ENCODE measurements at places on chromosomes 6 and 20. TPM values are rescaled to one million over a fixed set of nuclear protein-coding genes. Genes with fewer than 3 reads are reported as not detected.

The TSBP1 gene
- not detected for total RNA-seq

The VSX1 gene
- not detected for total RNA-seq

The GPR6 gene
- total RNA-seq, result not detected

The ADGRB3 gene
- not detected for total RNA-seq

The OR2B6 gene
- total RNA-seq, result 0.43 TPM

The DHX35 gene
- total RNA-seq, result 14.2 TPM

The BAG2 gene
- total RNA-seq, result 5.8 TPM
